ENCODE measurements at places on chromosomes 3 and 15. TPM values are rescaled to one million over a fixed set of nuclear protein-coding genes. Genes with fewer than 3 reads are reported as not detected.

DNA sequence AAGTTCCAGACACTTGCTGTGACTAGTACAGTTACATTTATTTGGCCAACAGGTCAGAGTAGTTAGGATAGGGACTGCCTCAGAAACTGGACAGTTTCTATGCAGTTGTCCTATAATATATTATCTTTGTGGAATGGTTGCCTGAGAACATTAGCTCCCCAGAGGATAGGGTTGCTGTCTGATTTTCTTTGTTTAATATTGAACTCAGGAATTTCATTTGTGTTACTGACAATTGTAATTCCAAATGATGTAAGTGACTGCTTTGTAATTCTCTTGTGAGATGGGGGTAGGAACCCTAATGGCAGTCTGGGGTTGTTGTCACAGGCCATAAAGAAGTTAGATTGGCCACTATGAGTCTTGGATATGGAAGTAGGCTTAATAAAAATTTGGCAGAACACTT lies 2.2 kb downstream of the NXPE3 start:
- H3K27me3 ChIP-seq, result peaks cover 26% of the 10 kb centered on the region
- peaks cover 5% of the 10 kb centered on the region for H3K36me3 ChIP-seq
- no peak overlapping the region for H3K4me3 ChIP-seq
- no peak overlapping the region for H3K27ac ChIP-seq
- H3K4me1 ChIP-seq, result peaks cover 8% of the 10 kb centered on the region

- no peak for DNase-seq
- peaks cover 7% of the 10 kb centered on the region for H3K4me1 ChIP-seq
- no peaks in the 10 kb centered on the region for H3K27me3 ChIP-seq
- H3K27ac ChIP-seq, result no peak overlapping the region
Observed at GRCh38 chr3:7238565-7239295, 377.8 kb downstream of the GRM7 start.

The SI gene
- 2.0 TPM for total RNA-seq

The C3orf49 gene
- not detected for total RNA-seq

The DENND4A gene
- 17.5 TPM for total RNA-seq

- H3K36me3 ChIP-seq, result no peaks in the 10 kb centered on the region
- no peak overlapping the region for H3K27ac ChIP-seq
- H3K4me1 ChIP-seq, result peaks cover 10% of the 10 kb centered on the region
- no peak overlapping the region for H3K4me3 ChIP-seq
- no peak for DNase-seq
Observed at GRCh38 chr15:79088426-79089205, 2.0 kb downstream of the RASGRF1 start.

GRCh38 chr3:175088766-175089380 lies 229.7 kb downstream of the NAALADL2 start:
- no peaks in the 10 kb centered on the region for H3K36me3 ChIP-seq
- H3K4me3 ChIP-seq, result no peak overlapping the region
- DNase-seq, result no peak
- H3K4me1 ChIP-seq, result no peaks in the 10 kb centered on the region

Data from progenitor cell of endocrine pancreas (in vitro differentiated cells).